ENCODE measurements at places on chromosomes 6 and 20. TPM values are rescaled to one million over a fixed set of nuclear protein-coding genes. Genes with fewer than 3 reads are reported as not detected.

GZF1 gene
- 13.3 TPM for total RNA-seq

PNPLA1 gene
- total RNA-seq: 36.8 TPM

PRDM13 gene
- total RNA-seq: not detected

DNA sequence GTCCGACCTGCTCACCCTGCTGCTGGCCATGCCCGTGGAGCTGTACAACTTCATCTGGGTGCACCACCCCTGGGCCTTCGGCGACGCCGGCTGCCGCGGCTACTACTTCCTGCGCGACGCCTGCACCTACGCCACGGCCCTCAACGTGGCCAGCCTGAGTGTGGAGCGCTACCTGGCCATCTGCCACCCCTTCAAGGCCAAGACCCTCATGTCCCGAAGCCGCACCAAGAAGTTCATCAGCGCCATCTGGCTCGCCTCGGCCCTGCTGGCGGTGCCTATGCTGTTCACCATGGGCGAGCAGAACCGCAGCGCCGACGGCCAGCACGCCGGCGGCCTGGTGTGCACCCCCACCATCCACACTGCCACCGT lies 885 bp downstream of the NTSR1 start:
- no peak overlapping the region for H3K4me3 ChIP-seq
- H3K27ac ChIP-seq: no peak overlapping the region
- no peak for DNase-seq
- H3K36me3 ChIP-seq: no peaks in the 10 kb centered on the region

DNA sequence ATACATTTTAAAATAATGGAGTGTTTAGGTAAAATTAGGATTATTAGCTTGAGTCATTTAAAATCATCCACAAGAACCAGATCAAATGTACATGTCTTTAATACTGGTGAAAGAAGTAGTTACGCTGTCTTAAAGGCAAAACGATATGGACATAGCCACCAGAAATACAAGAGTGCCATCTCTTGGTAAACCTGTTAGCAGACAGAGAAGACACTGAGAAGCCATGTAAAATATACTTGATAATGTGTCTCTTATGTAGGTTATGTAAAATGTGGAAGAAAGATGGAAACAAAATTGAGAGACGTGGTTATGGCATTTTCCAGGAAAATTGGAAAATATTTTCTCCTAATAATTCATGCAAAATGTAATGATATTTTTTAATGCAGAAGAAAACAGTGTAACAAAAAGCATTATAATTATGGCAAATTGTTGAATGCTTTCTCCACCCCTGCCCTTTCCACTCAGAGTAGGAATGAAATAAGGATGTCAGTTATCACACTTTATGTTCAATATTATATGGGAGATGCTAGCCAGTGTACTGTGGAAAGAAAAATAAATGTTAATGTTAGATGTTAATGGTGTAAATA lies 12.2 kb upstream of the SLC17A2 start:
- H3K4me3 ChIP-seq: no peak overlapping the region
- no peak for DNase-seq
- H3K27ac ChIP-seq: no peak overlapping the region
- H3K27me3 ChIP-seq: no peaks in the 10 kb centered on the region

- no peaks in the 10 kb centered on the region for H3K27me3 ChIP-seq
- no peak overlapping the region for H3K27ac ChIP-seq
- H3K36me3 ChIP-seq: no peaks in the 10 kb centered on the region
- peak; percentile 39 for DNase-seq
These were observed 102.3 kb upstream of the ZNF217 start for GRCh38 chr20:53695797-53696527.

DNA sequence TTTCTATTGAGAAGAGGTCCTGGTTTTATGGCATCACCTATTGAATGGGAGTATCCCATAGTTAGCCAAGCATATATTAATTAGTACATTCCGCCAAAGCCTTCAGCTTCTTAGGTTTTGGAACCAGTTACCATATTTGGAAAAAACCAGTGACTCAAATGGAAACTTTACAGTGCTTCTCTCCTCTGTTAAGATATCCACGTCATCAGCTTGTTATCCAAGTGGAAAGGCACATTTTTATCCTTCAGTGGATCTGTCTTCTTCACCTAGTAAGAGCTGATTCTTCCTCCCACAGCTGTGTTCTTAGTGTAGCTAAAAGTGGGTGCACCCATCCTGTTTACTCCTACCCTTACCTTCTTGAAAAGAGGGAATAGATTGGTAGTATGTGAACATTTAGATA lies 34.5 kb downstream of the TPD52L1 start:
- H3K36me3 ChIP-seq: no peaks in the 10 kb centered on the region
- DNase-seq: no peak
- H3K4me3 ChIP-seq: no peak overlapping the region
- peaks cover 40% of the 10 kb centered on the region for H3K4me1 ChIP-seq

DNA sequence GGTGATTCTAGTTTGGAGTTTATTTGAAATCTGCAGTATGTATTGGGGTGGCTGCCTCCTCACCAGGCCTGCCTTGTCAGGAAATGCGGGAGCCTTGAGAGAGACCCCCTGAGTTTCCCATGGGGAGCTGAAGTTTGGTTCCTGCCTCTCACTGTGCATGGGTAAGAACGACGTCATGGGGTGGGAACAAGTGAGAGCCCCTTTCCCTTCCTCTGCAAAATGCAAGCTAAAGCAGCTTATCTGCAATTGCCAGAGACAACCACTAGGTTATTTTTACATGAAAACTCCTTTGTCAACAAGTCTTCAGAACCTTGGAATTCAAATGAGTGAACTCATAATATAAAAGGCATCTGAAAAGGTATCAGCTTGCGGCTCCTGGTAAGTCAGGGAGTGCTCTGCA lies 58.4 kb downstream of the TMEM170B start:
- no peak overlapping the region for H3K27ac ChIP-seq
- no peaks in the 10 kb centered on the region for H3K27me3 ChIP-seq
- H3K4me1 ChIP-seq: peaks cover 2% of the 10 kb centered on the region
- DNase-seq: no peak
- H3K36me3 ChIP-seq: no peaks in the 10 kb centered on the region

- H3K27ac ChIP-seq: no peak overlapping the region
- DNase-seq: no peak
- no peaks in the 10 kb centered on the region for H3K36me3 ChIP-seq
- H3K4me3 ChIP-seq: no peak overlapping the region
- H3K27me3 ChIP-seq: no peaks in the 10 kb centered on the region
These were observed 65.2 kb downstream of the RIPOR3 start for GRCh38 chr20:50625986-50626677.

GRCh38 chr6:84652356-84653026 lies 111.9 kb downstream of the TBX18 start:
- no peaks in the 10 kb centered on the region for H3K27me3 ChIP-seq
- H3K27ac ChIP-seq: no peak overlapping the region
- no peak for DNase-seq
- no peaks in the 10 kb centered on the region for H3K36me3 ChIP-seq
- H3K4me1 ChIP-seq: no peaks in the 10 kb centered on the region

- H3K36me3 ChIP-seq: no peaks in the 10 kb centered on the region
- no peak overlapping the region for H3K27ac ChIP-seq
- DNase-seq: no peak
- H3K4me1 ChIP-seq: no peaks in the 10 kb centered on the region
- H3K4me3 ChIP-seq: no peak overlapping the region
These were observed 489.3 kb upstream of the FLRT3 start for GRCh38 chr20:14826543-14827313.

- no peak overlapping the region for H3K27ac ChIP-seq
- H3K36me3 ChIP-seq: peaks cover 12% of the 10 kb centered on the region
- no peaks in the 10 kb centered on the region for H3K27me3 ChIP-seq
- DNase-seq: no peak
- H3K4me1 ChIP-seq: peaks cover 60% of the 10 kb centered on the region
These were observed 35.1 kb downstream of the RRBP1 start for GRCh38 chr20:17646961-17647301.

Data from suprapubic skin (tissue), 4 donors.